ENCODE measurements at places on chromosomes 1 and 21.

DNA sequence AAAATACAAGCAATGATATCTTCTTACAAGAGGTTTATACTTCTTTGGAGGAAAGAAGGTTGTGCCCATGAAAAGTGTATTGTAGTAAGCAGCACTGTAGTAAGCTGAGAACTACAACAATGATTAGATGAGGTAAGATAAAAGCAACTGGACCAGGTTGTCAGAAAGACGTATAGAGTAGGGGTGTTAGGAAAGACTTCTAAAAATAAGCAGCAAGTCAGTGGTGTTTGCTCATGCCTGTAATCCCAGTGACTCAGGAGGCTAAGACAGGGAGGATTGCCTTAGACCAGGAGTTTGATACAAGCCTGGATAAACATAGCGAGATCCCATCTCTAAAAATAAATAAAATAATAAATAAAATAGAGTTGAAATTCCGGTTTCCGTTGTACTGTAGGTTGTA, 4.3 kb upstream of the OR10X1 start:
- DNase-seq = no peak

DNA sequence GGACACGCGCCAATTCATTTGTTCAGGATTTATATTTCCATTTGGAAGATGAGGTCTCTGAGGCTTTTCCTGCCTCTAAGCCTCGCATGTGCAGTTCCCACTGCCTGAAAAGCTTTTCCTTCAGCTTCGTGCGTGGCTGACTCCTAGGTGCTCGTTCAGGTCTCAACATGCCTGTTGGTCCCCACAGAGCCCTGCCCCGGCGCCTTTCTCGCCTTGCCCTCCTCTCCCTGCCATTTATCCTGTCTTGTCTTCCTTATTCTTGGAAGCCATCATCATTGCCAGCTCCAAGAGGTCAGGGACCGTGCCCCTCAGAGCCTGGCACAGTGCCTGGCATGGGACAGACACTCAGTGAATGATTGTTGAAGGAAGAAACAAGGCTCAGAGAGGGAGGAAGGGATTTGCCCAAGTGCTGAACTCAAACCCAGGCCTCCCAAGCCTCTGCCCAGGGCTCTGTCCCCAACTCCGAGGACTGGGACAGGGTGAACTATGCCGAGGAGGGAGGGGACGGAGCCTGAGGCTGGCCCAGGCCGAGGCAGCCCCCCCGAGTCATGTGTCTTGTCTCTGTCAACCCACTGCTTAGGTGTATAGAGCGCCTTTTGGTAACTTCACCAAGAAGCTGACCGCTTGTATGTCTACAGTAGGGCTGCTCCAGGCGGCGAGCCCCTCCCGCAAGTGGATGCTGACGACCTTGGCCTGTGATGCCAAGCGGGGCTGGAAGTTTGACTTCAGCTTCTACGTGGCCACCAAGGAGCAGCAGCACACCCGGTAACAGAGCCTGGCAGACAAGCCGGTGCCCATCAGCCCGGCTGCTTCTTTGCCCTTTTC, 47.3 kb downstream of the DISP3 start:
- DNase-seq = no peak

- DNase-seq = no peak
Observed at GRCh38 chr1:153573351-153573750, 7.7 kb upstream of the S100A2 start.

GRCh38 chr1:197199923-197200271, 53.4 kb upstream of the ASPM start:
- DNase-seq = no peak

- no peak for DNase-seq
Observed at GRCh38 chr1:204178487-204179281, 12.5 kb upstream of the REN start.

- DNase-seq = no peak
Observed at GRCh38 chr1:218711001-218711400, 365.9 kb downstream of the TGFB2 start.

DNA sequence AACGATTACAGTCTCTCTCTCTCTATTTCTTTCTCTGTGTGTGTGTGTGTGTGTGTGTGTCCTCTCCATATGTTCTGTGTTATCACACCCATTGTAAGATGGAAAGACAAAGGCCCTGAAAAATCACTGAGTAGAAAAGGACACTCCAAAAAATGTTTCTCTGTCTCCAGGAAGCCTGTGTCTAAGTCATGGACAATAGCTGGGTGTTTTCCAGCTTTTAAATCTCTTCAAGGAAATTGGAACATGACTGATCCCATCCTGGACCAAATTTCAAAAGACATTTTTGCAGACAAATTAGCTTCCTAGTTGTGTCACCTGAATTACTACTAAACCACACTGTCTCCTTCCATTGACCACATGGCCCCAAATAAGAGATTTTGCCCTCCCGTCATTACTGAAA, 31.0 kb upstream of the LMX1A start:
- no peak for DNase-seq

- DNase-seq = no peak
Observed at GRCh38 chr1:7658099-7658498, 113.0 kb upstream of the VAMP3 start.

- no peak for DNase-seq
Observed at GRCh38 chr1:37704966-37705365, 12.7 kb downstream of the CDCA8 start.

- DNase-seq = no peak
Observed at GRCh38 chr1:54294887-54295286, 94.9 kb downstream of the MRPL37 start.

- no peak for DNase-seq
Observed at GRCh38 chr1:16083486-16083885, 10.0 kb upstream of the FAM131C start.

GRCh38 chr1:206465951-206466350, 4.3 kb upstream of the IKBKE start:
- no peak for DNase-seq

DNA sequence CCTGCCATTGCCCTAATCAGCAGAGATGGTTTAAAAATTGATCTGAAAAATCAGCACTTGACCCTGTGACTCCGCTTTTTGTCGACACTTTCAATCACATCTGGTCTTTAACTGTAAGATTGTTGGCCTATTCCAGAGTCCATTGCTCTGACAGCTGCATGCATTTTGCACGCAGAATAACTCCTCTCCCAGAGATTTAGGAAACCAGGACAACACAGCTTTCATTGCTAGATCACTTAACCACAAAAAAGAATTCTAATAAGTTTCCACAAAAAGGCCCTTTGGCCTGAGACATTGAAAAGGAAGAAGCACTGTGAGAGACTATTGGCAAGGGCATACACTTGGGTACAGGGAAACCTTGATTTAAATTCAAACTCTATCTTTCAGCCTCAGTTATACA, 373.1 kb downstream of the TGFB2 start:
- no peak for DNase-seq

- DNase-seq = no peak
Observed at GRCh38 chr1:223556414-223557129, 108.9 kb downstream of the CAPN8 start.

DNA sequence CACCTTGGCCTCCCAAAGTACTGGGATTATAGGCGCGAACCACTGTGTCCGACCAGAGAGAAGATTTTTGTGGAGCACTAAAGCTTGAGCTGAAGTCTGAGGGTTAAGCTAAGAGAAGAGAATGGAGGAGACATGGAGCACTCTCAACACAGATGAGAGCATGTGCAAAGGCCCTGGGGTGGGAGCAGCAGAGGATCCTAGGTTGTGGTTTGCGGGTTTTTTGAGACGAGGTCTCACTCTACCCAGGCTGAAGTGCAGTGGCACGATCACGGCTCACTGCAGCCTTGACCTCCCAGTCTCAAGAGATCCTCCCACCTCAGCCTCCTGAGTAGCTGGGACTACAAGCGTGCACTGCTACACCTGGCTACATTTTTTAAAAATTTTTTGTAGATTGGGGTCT, 30.5 kb downstream of the FBXO2 start:
- DNase-seq = no peak

- DNase-seq = no peak
Observed at GRCh38 chr1:2449636-2450454, 26.2 kb upstream of the PLCH2 start.

DNA sequence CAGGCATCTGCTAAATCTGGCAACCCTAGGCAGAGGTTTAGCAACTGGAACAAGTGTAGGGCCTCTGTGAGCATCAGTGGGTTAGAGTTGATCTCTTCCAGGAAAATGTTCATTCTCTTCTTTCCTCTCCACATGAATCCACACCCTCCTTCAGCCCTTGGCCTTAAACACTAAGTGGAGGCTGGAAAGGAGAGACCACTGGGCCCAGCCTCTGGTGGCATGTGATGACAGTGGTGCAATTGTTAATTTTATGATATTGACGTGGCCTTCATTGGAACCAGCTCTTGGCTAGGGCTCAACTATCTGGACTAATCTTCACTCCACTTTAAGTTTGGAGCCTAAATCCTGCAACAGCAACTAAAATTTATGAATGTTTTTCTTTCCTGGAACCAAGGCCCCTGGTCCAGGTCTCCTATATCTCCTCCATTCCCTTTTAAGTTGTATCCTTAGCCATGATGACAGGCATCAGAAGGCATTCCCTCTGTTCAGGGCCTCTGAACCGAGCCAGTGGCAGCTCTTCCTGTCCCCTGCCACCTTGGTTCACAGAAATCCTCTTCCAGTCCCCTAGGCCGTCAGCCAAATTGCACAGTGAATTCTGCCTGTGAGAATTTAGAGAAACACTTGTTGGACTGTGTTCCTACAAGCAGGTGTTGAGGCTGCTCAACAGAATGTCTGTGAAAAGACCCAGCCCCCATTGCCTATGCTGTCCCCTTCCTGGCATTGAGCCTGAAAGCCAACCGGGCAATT, 132.2 kb downstream of the PSMG1 start:
- no peak for DNase-seq

DNA sequence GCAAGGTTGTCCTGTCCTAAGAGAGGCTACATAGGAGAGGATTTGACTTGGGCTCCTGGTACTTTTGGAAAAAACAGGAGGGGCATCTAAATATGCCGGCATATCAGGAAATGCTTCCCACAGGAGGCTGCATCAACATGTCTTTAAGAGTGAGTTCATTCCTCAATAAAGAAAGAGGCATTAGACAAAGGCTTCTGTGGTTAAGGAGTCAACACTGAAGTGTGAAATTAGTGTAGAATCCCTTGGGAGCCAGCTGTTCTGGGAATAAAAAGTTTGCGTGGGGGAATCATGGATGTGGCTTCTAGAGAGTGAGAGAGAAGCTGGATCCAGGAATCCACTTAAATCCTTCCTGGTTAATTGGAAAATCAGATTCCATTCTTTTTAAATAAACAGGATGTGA, 69.5 kb downstream of the DNM3 start:
- DNase-seq = no peak

DNA sequence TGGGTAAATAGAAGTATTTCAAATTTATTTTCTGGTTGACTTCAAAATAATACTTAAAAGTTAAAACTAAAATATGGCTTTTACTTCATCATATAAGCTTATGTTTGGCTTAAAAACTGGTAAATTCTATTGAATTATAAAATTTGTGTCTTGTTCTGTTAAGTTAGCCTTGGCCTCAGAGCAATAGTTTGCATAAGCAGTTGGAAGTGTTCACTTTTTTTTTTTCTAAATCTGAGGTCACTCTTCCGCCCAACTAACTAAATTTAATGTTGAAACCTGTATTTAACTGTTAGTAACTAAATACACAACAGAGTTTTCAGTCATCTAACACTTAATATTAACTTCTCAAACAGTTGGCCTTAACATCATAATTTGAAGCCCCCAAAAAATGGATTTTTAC, 871.7 kb upstream of the ADAMTS5 start:
- DNase-seq = no peak

DNA sequence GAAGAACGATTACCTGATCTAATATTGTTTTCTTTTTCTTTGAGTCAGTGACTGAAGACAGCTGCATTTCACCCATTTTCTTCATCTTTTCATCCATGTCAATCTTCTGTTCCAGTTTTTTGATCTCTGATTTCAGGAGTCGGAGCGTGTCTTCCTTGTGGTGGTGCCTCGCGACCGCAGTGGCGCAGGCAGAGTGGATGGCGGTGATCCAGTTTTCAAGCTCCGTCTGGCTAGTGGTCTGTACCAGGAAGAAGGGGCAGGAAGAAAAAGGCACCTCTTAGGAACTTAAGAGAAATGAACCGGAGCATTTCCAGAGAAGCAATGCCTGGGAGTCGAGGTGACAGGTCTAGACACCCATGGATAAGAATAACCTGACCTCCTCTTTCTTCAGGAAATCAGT, 118.3 kb downstream of the TIAM1 start:
- no peak for DNase-seq

All from cortex of kidney (tissue), 1 donor.